ENCODE measurements at places on chromosomes 16 and 17.

GRCh38 chr16:66515596-66516508, 34.1 kb downstream of the TK2 start:
- DNase-seq = no peak

- no peak for DNase-seq
These were observed 38.6 kb downstream of the IFT140 start for GRCh38 chr16:1573301-1573700.

GRCh38 chr17:8791910-8792270, 7.3 kb downstream of the MFSD6L start:
- DNase-seq = peak; percentile 5

DNA sequence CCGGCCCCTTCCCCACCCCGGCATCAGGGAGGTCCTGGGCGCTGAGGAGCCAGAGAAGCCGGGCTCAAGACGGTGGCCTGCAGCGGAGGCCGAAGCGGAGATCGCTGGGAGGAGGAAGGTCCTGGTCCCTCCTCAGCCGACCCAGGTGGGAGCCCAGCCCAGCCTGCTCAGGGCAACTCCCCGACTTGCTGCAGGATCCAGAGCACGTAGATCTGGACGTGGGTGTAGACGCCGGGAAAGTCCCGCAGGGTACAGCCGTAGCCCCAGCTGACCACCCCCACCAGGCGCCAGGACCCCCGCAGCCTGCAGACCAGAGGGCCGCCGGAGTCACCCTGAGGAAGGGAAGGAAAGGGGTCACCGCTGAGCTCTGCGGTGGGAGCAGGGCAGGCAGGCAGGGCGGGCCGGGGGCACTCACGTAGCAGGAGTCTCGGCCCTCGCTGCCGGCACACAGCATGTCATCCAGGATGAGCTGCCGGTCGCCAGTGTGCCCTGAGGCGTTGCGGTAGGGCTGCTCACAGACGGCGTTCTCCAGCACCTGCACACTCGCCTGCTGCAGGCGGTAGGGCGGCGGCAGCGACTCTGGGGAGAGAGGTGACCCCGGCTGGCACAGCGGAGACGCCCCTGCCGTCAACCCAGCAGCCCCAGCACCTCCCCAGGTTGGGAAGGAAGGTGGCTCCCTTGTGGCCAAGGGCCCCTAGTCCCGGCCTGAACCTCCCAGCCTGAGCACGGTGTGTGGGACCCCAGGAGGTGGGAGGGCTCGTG, 5.4 kb downstream of the TPSD1 start:
- DNase-seq = no peak

DNA sequence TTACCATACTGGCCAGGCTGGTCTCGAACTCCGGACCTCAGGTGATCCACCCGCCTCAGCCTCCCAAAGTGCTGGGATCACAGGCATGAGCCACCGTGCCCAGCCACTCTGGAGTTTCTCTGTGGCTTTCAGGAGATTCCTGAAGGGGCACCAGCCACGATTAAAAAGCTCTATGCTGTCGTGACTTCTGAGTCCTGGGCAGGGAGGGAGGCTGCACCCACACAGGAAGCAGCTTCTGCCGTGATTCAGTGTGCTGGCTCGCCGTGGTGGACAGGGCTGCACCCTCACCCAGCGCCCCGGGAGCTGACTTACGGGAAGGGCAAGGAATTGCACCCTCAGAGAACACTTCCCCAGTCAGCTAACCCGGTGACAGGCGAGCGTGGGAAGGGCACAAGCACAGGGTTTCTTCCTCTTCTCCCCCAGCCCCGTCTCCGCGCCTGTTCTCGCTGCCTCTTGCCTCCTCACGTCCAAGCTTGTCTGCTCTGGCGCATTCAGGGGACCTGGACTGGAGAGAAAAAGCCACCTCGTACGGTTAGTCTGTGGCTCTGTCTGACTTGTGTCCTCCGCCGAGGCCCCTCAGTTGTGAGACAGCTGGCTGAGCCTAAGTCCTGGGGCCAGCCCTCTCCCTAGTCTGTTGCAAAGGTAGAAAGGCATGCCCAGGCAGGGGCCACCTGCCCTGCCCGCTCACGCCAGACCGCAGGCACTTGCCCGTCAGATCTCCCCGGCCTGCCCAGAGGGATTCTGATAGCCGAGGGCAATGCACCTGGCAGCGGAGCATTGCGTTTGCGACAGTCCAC, 145.0 kb downstream of the SEC14L1 start:
- peak; percentile 80 for DNase-seq

DNA sequence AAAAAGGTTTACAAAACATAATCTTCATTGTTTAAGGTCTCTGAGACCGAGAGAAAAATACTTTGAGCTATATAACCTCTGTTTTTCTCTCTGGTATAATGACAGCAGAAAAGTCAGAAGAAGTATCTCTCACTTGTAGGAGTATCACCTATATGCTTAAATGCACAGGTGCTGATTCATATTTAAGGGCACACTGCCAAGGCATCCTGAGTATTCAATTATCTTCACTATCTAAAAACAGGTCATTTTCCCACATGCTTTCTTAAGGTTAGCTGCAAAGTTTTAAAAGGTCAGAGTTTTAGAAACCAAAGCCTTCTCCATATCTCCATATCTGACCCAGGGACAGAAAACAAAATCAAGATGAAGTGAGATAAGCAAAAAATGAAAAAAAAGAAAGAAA, 99.3 kb upstream of the C17orf78 start:
- DNase-seq = no peak

- DNase-seq = no peak
These were observed 782.4 kb upstream of the SOX9 start for GRCh38 chr17:71338396-71338795.

DNA sequence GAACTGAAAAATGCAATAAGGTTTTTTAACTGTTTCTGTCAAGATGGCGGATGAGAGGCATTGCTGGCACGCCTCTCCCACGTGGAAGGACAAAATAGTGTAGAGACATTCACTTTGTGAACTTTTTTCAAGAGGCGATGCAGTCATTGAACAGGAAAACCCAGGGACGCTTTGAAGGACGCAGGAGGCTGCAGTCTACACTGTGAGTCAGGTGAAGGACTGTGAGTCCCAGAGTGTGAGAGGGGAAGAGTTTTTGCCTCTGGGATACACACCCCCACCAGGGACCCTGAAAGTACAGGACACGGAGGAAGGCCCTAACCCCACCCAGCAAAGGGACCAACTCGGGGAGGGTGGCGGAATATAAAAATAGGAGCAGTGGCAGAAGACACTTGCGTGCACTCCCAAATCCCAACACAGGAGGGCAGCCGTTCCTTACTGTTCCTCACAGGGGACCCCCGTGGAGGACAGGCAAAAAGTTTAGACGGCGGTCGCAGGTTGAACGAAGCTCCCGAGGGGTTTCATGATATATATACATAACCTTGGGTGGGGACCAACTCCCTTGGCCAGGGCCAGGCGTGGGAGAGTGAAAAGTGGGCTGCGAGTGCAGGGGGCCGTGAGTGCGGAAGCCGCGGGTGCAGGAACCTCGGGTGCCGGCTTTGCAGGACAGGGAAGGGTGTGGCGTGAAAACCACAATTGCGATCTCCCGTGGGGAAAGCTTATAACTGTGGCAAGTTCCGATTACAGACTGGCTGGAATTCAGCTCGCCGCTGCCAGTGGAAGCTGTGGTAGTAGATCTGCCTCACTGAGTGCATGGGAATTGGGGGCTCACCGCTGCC, 82.0 kb upstream of the ALOX12 start:
- DNase-seq = no peak

- no peak for DNase-seq
These were observed 88.8 kb upstream of the GSE1 start for GRCh38 chr16:85524365-85524629.

GRCh38 chr16:53982631-53983042, 278.7 kb downstream of the FTO start:
- DNase-seq = no peak

DNA sequence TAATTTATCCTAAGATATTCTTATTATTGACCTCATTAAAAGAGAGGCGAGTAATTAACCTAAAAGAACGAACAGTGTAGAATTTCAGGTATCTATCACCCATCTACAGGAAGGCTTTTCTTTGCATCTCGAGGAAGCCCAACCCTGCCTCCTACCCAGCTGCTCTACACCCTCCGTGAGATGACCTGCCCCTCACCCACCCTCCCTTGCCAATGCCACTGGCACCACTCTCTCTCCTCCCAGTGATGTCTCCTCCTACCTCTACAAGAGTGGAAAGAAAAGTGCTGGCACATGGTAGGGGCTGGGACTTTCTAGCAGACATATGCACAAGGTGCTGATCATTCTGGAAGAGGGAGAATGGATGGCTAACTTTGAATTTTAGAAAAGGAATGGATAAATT, 22.9 kb upstream of the FOXJ1 start:
- DNase-seq = no peak

DNA sequence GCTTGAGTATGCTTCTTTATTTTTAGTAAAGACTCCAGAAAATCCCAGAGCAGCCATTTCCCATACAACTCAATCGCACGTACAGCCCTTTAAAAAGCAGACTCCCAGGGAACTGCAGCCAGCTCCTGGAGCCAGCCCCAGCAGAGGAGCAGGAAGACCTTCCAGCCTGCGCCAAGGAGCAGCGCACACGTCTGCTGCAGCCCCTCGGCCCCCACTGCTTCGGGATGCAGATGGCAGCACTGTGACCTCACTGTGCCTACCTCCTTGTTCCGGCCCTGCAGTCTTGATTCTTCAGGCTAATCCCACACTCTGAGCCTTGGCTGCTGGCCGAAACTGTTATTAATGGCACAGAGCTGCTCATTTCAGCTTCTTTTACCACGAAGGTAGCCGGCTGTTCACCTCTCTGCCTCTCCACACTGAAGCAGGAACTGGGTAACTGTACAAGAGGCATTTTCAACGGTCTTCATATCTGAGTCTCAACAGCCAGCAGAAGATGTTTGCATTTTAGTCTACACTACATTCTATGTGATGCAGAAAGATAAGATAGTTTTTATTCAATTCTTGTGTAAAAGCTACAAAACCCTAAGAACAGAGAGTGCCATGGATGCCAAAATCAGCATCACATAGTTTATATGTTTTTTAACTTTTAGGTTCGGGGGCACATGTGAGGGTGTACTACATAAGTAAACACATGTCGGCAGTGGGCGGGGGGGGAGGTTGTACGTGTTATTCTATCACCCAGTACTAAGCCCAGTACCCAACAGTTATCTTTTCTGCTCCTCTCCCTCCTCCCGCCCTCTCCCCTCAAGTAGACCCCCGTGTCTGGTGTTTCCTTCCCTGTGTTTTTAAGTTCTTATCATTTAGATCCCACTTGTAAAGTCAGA, 130.9 kb downstream of the ANKRD11 start:
- no peak for DNase-seq

- no peak for DNase-seq
These were observed 1024.7 kb upstream of the GOT2 start for GRCh38 chr16:59758848-59759247.

DNA sequence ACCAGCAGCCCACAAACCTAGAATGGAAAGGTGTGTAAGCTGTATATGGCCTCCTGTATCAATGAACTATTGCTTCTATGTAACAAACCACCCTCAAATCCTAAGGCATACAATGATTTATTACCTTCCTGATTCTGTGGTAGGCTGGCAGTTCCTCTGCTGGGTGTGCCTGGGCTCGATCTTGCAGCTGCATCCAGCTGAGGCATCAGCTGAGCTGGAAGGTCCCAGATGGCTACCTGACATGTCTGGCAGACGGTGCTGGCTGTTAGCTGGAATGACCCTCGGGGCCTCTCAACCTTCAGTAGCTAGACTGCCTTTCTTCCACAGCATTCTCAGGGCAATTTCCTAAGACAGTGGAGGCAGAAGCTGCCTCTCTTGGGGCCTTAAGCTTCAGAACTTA, 152.7 kb downstream of the RAB11FIP4 start:
- DNase-seq = no peak

- DNase-seq = peak; percentile 55
These were observed 19.7 kb downstream of the IGF2BP1 start for GRCh38 chr17:49016775-49017463.

DNA sequence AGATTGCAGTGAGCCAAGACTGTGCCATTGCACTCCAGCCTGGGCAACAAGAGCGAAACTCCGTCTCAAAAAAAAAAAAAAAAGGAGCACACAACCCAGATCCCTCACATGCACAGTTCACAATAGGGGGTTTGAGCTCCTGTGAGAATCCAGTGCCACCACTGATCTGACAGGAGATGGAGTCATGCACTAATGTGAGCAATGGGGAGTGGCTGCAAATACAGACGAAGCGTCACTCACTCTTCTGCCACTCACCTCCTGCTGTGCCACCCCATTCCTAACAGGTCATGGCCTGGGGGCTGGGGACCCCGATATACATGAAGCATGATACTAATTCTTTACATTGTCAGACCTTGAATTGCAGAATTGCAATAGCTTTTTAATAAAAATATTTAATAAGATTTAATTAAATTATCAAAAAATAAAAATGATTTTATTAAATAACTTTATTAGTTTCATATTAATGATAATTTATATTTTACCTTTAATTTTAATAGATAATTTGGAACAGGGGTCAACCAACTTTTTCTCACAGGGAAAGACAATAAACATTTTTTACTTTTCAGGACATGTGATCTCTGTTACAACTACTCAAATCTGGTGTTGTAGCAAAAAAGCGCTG, 171.4 kb downstream of the COPRS start:
- no peak for DNase-seq

GRCh38 chr17:588519-588918, 126.1 kb downstream of the VPS53 start:
- DNase-seq = no peak

- no peak for DNase-seq
These were observed 388.5 kb upstream of the CA10 start for GRCh38 chr17:52546990-52547389.

GRCh38 chr17:4968486-4969046, 949 bp upstream of the SPAG7 start:
- DNase-seq = no peak

GRCh38 chr17:38768417-38768816, 15.9 kb downstream of the PSMB3 start:
- no peak for DNase-seq

DNA sequence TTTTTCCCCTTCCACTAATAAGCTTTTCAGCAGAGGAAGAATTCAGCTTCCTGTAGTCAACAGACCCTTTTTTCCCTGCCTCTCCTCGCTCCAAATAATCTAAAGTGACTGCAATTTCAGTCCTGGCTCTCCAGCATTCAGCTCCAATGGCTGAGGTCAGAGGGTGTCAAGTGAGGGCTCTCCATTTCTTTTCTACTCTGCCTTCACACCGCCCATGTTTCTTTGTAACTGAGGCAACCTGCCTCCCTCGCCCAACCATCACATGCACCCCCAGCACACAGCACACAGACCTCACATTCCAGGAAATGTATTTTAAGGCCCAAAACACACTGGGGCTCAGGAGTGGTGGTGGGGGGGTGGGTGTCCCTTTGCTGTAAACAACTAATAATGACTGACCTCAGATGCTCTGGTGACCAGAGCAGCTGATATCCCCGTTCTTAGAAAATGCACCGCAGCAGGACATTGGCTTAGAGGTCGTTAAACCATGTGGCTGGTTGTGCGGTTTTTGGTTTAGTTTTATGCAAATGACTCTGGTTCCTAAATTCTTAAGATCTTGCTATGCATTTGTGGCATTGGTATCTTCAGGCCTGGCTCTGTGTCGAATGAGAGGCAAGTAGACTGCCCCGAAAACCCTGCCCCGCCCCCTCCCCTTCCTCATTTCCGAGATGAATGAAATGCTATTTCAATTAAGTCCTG, 203.6 kb downstream of the ZFHX3 start:
- DNase-seq = no peak
